ENCODE measurements at places on chromosomes 7 and 10. TPM values are rescaled to one million over a fixed set of nuclear protein-coding genes. Genes with fewer than 3 reads are reported as not detected.

- no peak for DNase-seq
Observed at GRCh38 chr10:108049668-108050067, 885.2 kb upstream of the SORCS1 start.

DNA sequence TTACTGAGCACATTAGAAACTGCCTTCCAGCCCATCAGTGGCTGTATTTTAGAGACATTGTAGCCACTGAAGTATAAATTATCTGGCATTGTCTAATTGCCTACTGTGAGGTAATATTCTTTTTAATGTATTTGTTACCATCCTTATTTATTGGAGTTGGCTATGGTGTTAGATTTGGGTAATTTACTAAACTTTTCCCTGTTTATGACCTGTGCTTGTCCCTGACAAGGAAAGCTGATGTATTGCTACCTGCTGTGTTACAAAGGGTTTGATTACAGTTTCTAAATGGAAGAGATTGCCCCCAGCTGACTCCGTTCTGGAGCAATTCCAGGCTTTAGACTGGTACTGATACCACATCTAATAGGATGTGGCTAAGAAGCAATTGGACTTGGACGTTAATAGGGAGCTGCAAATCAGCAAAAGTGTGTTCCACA is 12.3 kb upstream of the ASCC1 start:
- DNase-seq, result no peak

DNA sequence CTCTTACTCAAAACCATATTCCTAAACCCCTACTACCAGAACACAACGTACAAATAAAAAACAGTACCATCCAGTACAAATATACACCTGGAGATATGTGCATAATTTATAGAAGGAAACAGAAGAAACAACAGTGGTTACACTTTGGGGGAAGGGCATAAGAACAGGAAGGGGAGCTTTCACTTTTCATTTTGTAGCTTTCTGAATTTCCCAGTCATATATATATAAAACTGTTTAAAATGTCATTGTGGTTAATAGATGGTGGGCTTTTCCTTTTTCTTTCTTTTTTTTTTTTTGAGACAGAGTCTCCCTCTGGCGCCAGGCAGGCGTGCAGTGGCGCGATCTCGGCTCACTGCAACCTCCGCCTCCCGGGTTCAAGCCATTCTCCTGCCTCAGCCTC is 47.2 kb downstream of the MALSU1 start:
- no peak for DNase-seq

- DNase-seq, result no peak
Observed at GRCh38 chr7:142001163-142001874, 5.6 kb downstream of the MGAM start.

GRCh38 chr7:131859147-131859821 is 302.9 kb upstream of the PODXL start:
- peak; percentile 58 for DNase-seq

GRCh38 chr10:12448729-12449391 is 99.5 kb downstream of the CAMK1D start:
- DNase-seq, result peak; percentile 8

HOXA6 gene
- 14.5 TPM for polyA plus RNA-seq

DNA sequence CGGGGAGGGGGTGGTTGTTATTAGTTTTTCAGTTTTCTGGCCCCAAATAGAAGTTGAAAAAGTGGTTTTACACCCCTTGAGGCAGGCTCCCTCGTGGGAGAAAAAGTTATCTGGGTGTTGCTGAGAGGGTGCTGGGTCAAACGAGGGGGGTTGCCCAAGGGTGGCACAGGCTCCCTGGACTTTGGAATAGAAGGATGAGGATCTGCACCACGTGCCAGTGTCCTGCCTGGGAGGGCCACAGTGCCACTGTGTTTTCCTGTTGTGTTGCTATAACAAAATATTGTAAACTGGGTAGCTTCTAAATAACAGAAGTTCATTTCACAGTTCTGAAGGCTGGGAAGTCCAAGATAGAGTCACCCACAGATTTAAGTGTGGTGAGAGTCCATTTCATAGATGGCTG is 181.9 kb downstream of the CXCL12 start:
- DNase-seq, result no peak

TDRD1 gene
- 0.23 TPM for polyA plus RNA-seq

DNA sequence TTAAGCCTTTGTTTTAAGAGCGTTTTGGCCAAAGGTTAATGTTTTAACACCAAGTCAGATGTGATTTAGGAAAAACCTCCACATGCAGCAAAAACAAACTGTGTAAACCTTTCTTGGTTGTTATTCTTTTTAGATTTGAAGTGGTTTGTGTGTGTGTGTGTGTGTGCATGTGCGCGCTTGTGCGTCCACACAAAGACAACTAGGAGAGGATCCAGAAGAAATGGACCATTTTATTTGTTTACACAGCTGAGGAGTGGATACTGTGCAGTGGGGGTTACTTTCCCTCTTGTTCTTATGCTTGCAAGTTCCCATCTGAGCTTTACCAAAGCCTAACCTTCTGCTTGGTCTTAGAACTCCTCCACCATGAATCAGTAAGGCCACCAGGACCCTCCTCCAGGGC is 20.0 kb downstream of the TCF7L2 start:
- DNase-seq, result no peak

- DNase-seq, result no peak
Observed at GRCh38 chr10:103736763-103737162, 118.6 kb downstream of the SH3PXD2A start.

CCL24 gene
- not detected for polyA plus RNA-seq

DNA sequence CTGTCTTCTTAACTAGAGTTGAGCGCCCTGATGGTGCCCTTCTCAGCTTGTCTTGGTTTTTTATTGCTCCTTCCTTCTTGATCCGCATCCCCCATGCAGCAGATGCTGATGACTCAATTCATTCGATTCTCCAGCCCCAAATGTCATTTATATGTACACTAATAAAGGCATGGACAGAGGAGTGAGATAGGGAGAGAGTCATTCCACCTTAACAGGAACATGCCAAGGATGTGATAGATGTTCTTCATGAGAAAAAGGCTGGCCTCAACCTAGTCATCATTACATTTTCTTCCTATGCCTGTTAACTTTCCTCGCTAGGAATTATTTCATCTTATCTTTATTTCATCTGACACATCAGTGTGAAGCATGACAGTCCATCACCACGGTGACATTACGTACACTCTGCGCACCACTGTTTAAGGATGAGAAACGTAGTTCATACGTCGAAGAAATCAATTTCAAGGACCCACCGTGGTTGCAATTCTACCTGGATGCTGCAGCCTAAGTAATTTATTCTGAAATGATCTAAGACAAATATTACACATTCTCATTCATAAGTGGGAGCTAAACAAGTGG is 150.3 kb upstream of the FAM171A1 start:
- no peak for DNase-seq

UCMA gene
- polyA plus RNA-seq, result 0.47 TPM

PGAM2 gene
- polyA plus RNA-seq, result 0.40 TPM

GRCh38 chr10:1094112-1095057 is 38.2 kb downstream of the WDR37 start:
- no peak for DNase-seq

RBM20 gene
- 0.78 TPM for polyA plus RNA-seq

DNA sequence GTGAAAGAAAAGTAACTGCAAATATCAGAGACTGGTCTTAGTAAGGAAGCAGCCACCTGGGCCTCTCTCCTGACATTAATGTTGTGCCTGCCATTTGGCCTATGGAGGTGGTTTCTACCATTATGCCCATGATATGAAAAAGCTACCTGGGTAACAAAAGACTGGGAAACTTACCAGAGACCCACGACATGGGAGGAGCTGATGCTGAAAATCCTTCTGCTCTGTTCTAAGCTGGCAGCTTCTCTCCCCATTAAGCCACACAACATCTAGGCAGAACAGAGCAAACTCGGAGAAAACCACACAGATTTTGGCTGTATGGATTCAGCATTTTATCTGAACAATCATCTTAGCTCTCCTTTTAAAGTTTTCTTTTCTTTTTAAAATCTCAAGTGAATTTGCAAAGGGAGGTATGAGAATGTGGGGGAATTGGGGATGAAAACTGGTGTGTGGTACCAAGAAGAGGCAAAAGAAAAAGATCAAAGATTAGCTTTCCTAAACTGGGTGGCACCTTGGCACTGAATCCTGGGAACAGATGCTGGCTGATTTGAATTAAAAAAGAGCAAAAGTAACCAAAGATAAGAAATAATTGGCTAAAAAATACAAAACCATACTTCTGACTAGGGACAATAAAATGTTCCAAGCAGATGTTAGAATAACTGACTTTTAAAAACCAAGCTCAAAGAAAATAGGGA is 128.6 kb upstream of the ANKRD1 start:
- no peak for DNase-seq

DNA sequence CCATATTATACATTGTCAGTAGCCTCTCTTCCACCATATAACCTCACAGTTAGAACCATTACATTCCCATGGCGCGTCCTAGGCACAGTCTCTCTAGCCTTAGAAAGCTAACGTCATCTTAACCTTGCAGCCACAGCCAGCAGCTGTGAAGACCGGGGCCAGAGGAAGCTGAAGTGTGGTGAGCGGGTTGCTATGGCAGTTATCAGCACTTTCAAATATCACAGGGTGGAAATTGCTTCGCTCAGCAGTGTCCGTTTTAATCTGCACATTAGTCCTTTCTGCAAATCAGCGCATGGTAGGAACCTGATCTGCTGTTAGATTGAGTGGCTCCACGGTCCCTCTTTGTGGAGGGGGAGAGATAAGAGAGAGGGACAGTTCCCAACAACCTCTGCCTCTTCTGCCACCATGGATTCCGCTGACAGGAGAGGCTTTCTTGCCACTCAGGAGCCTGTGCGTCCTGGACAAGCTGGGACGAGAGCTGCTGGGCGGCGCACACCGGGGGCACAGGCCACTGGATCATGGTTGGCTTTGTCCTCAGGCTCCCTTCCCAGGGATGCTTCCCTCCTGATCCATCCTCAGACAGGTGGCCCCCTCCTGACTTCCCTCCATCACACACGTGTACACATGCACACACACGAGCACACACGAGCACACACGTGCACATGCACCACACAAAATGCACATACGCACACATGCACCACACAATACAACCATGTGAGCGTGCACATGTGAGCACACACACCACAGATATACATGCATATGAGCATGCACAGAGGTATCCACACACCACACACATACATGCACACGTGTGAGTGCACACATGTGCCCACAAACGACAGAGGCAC is 93.8 kb downstream of the WDR37 start:
- DNase-seq, result peak; percentile 58

GRCh38 chr7:49091519-49091918 is 167.2 kb downstream of the CDC14C start:
- no peak for DNase-seq

DNA sequence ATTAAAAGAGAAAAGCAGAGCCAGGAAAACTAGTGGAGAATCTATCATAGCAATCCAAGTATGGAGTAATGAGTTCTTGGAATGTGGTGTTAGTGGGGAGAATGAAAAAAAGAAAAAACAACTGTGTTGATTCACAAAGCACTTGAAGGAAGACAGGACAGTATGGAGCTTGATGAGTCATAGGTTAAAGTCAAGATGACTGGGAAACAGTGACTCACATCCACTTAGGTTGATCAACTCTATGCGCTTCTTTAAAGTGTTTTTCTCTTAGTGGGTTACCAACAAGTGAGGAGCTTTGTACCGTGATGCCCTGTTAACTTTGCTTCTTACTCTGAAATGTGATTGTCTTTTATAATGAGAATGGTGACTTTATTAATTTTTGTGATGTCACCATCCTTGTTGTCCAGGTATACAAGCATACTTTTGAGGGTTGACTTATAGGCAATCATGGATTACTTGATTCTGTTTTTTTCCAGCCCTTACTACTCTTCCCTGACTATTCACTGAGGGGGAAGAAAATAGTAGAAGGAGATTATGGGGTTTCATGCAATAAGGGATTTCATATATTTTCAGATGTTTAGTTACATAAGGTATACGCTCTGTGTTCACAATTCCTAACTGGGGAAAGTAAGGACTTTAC is 32.1 kb upstream of the MDFIC start:
- DNase-seq, result no peak

TMEM176A gene
- polyA plus RNA-seq, result 2.7 TPM

DNAJC12 gene
- 7.0 TPM for polyA plus RNA-seq

VSTM4 gene
- 36.7 TPM for polyA plus RNA-seq

DNA sequence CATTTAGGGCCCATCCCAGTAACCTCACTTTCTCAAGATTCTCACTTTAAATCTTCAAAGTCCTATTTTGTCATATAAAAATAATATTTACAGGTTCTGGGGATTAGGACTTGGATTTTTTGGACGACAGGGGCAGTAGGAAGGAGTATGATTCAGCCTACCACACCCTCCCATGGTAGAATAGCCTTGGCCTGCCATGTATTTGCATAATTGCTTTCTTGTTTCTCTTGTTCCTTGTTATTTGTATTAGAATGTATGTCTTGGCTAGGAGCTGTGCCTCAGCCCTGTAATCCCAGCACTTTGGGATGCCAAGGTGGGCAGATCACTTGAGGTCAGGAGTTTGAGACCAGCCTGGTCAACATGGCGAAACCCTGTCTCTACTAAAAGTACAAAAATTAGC is 92.5 kb downstream of the ELAPOR2 start:
- DNase-seq, result no peak

DNA sequence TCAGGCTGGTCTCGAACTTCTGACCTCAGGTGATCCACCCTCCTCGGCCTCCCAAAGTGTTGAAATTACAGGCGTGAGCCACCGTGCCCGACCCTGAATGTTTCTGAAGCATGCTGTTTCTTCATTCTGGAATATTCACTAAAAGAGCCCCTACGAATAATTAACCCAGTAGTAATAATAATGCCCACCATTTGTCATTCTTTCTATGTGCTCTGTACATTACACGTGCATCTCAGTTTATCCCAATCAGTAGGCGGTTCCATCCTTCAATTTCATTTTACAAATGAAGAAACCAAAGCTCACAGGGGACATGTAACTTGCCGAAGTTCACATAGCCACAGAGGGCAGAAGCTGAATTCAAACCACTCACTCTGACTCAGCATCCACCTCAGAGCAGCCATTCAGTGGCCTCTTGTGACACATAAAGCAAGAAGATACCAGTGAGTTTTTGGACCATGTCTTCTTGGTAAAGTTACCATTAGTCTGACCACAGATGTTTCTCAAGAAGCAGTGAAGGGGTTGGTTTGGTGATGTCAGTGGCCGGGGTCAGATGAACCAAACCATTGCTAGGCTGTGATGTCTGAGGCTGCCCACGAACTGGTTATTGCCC is 71.9 kb upstream of the DUSP5 start:
- no peak for DNase-seq

MSMB gene
- not detected for polyA plus RNA-seq

OPN4 gene
- not detected for polyA plus RNA-seq

DNA sequence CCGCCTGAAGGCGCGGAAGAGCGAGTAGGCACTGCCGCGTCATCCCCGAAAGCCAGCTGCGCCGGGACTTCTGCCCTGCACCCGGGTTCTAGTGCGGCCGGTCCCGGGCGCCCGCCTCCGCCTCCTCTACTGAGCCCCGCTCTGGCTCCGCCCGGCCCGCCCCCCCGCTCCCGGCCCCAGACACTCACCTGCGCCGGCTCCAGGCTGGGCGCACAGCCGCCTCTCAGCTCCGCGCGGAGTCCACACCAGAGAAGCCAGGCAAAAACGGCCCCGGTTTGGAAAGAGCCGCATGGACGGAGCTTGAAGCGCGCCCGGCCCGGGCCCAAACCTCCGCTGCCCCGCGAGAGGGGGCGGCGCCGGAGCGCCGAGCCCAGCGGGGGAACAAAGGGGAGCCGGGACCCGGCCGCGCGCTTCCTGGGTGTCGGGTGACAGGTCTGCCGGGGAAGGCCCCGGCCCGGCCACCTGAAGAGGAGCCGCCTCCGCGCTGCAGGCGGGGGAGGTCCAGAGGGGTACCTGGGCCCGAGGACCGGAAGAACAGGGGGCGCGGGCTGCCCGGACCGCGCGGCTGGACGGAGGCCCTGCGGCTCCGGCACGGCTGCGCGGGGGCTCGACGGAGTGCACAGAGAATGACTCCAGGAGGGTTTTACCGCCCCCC is 168.2 kb downstream of the NRF1 start:
- DNase-seq, result peak; percentile 87
